ENCODE measurements at places on chromosomes 1 and 21.

GRCh38 chr1:229148743-229149142 lies 122.2 kb upstream of the RAB4A start:
- no peak for DNase-seq

DNA sequence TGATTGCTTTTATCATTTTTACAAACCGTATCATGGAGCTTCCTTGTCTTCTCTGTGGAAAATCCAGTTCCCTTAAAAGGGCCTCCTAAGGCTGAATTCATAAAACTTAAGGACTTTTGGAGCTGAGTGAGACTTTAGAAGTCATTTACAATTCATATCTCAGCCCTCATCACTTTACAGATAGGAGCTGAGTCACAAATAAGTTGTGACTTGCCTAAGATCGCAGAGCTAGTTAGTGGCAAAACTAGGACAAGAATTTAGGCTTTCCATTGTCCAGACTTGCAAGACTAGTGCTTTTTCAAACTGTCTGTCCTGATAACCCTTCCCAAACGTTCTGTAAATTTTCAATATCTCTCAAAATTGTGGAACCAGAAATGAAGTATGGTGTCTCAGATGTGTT lies 37.3 kb downstream of the C1orf21 start:
- DNase-seq = no peak

- DNase-seq = no peak
Measured at GRCh38 chr1:239125893-239126292, 260.5 kb upstream of the CHRM3 start.

- no peak for DNase-seq
Measured at GRCh38 chr1:19044975-19045831, 88.7 kb upstream of the IFFO2 start.

DNA sequence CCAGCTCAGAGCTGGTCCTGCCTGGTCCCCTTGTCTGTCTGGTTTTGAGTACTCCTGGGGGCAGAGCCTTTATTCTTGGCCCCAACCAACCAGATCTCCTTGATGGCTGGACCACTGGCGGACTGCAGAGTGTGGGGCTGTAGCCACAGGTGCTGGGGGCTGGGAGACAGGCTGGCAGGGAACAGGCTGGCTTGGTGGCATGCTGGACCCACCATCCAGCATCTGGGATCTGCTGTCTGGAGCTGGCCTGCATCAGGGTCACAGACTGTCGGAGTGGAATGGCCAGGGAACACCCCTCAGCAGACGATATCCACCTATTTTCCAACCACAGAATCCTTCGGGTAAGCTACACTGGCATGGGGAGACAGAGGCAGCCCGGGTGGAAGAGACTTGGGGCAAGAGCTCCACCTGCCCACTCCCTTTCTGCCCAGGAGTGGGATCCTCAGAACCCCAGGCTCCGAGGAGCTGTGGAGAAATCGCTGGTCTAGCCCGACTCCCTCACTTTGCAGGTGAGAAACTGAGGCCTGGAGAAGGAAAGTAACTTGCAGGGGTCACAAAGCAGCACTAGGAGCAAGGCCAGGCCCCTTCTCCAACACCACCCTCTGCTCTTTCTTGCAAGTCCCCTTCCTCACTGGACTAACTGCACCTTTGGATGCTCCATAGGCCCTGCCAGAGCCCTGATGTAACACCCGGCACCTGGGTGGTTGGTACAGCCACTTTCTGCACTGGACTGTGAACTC lies 40.6 kb downstream of the TNNT2 start:
- no peak for DNase-seq

DNA sequence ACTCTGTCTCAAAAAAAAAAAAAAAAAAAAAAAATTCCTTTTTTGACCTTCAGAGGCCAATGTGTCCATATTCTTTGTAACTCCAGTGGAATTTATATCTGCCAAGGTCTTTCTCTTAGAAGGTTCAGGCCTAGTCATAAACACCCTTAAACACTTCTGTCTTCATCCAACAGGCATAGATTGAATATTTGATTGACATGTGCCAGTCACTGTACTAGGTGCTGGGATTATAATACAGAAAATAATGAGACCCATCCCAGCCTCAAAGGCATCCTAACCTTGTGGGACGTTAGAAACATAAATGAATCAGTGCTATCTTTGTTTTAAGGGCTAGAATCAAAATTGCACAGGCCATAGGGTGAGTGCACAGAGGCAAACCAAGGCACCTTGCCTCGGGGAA lies 62.9 kb upstream of the SERBP1 start:
- DNase-seq = no peak

DNA sequence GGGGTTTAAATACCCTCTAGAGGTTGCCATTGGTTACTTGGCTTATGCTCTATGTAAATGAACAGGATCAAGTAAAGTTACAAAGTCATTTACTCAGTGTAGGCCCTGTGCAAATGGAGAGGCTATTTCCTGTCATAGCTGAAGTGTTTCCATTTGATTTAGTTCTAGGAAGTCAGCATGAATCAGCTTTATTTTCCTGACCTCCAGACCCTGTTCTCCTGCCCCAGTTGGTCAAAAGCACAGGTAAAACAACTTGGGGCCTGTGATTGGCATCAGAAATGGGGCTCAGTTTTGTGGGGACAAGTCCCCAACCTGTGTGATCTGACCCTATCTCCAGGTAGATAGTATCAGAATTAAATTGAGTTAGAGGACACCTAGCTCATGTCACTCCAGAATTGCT lies 239.9 kb downstream of the HHAT start:
- DNase-seq = no peak

GRCh38 chr1:23718482-23718881 lies 24.8 kb upstream of the ELOA start:
- DNase-seq = no peak

DNA sequence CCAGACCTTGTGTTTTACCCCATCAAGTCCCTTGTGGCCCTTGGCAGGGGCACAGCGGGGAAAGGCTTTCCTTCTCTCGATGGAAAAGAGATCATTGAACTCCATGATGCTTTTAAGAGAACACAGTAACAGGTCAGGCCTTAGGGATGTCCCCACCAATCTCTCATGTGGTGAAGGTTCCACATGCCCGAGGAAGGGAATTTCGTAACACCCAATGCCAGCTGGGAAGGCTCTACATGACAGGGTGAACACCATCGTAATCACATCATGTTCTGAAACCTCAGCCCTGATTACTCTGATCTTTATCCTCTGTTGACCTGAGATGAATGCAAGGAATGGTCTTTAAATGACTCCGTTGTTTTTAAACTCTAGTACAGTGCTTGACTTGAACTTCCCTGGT lies 105.5 kb upstream of the SPAG17 start:
- no peak for DNase-seq

GRCh38 chr1:246836209-246836966 lies 95.4 kb downstream of the AHCTF1 start:
- no peak for DNase-seq

DNA sequence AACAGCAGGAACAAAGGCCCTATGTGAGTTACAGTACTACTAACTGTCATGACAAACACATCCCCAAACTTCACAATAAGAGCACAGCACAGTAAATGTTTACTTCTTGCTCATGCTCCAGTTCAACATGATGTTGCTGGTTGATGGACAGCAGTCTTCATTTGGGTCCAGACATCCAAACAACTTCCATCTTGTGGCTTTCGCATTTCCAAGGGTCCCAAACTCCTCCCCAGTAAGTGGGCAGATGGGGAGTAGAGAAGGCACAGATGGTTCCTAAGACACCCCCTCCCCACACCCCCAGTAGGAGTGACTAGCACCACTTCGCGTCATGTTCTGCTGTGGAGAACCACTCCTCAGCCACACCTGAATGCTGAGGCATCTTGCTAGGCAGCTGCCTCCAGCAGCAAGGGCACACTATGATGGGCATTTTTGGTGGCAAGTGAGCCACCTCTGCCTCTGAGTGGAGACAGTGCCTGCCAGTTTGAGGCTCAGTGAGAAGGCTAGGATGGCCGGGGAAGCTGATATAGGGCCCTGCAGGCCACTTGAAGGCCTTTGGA lies 32.7 kb upstream of the CD2 start:
- no peak for DNase-seq

DNA sequence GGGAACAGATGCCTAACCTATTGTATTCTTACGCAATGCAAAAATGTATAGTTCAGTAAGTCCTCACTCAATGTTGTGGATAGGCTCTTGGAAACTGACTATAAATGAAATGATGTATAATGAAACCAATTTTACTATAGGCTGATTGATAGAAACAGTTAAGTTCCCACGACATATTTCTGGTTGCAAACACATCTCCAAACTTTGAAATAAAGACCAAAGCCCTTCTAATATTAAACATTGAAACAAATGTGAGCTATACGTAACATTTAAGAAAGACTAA lies 29.1 kb downstream of the MAP3K21 start:
- DNase-seq = no peak

DNA sequence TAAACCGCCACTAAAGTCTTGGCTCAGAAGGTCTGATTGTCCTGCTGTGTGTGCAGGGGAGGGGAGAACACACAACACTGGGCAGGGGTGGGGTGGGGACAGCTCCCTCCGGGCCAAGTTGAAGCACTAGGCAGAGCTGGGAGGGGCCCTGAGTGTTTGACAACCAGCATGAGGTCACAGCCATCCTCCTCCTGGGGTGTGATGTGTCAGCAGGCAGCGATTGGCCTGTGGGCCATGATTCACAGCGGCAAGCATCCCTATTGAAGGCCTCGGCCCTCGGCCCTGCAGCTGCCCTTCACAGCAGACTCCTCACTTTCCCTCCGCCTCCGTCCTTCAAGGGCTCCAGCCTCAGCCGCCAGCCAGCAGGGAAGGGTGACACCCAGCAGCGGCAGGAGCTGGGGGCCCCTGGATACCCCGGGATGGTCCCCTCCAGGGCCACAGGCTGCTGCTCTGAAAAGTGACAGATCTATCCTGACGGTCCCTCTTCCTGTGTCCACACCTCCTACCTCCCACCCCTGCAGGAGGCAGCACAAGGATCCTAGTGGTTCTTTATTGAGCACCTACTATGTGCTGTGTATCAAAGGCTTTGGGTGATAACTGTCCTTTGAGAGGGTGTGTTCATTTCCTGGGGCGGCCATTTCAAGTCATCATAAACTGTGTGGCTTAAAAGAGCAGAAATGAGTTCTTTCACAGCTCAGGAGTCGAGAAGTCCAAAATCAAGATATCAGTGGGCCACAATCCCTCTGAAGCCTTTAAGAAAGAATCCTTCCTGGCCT lies 66.0 kb upstream of the SLC25A33 start:
- DNase-seq = no peak

DNA sequence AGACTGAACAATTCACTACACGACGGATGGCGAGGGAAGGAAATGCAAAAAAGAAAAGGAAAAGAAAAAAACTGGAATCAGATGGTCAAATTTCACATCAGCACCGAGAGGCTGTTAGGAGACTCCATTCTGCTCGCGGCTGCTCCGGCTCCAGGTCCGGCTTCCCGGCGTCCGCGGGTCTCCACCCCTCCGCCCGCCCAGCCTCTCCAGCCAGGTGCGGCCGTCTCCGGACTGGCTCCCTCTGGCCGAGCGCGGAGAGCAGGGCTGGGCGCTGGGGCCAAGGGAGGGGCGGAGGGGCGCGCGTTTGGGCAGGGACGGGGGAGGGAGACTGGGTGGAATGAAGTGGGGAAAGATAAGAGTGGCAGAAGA lies 332 bp downstream of the KCNJ6 start:
- DNase-seq = no peak

DNA sequence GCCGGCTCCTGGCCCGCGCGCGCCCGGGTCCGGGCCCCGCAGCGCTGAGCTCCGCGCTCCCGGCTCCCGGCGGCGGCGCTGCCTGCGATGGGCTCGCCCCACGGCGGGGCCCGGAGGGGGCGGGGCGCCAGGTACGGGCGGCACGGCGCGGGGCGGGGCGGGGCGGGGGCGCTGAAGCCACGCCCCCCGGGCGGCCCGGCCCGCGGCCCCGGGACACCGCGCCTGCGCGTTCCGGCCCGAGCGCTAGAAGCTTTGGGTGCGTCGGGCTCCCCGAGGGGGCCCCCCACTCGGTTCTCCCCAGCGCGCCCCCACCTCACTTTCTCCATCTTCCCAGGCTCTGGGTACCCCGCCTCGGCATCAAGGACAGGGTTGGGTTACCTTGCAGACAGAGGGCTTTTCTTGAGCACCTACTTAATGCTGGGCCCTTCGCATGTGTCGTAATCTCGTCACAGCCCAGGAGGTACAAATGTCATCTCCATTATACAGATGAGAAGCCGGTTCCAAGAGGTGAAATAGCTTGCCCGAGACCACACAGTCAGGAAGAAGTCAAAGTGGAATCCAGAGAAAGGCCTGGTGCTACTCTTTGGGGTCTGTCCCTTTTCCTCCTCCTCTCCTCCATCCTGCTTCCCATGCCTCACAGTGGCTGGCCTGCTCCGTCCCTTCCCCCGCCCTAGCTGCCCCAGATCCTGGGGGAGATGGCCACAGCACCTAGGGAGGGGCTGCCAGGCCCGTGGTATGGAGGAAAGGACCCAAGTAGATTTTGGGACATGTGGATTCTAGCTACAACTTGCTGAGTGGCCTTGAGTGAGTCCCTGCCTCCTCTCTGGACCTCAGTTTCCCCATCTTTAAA lies 46.5 kb downstream of the RAP1GAP start:
- no peak for DNase-seq

DNA sequence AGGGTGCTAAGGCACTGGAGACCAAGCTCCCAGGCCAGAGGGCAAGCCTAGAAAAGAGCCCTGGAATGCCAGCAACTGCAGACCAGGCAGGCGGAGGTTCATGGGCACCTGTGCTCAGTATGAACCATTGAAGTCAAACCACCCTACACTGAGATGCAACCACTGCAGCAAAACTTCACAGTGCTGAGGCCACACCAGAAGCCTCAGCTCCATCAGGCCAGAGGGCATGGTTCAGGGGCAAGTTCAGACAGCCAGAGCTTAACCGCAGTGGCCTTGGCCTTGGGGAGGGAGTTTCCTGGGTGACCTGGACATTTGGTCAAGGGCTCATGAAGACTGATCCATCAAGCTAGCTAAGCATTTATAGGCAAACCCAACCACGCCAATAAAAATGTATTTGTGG lies 7.1 kb downstream of the RCC2 start:
- DNase-seq = no peak

GRCh38 chr1:174028495-174028894 lies 6.3 kb upstream of the RC3H1 start:
- DNase-seq = no peak

GRCh38 chr1:27772036-27772931 lies 735 bp upstream of the STX12 start:
- DNase-seq = no peak

DNA sequence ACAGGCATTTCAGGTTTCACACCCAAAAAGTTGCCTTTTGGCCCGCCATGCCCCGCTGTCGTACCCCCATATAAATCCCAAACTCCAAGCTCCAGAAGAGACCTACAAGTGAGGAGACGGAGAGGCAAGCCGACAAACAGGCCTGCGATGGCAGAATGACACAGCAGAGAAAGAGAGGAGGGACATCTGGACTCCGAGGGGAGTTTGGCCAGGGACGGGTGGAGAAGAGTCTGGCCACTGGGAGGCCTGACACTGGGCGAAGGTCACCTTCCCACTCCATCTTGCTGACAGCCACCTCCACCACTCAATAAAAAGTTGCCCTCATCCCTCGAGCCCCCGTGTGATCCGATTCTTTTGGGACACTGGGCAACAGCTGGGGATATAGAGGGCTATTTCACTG lies 1.9 kb upstream of the CFH start:
- DNase-seq = no peak

- no peak for DNase-seq
Measured at GRCh38 chr1:66271216-66271903, 262.6 kb upstream of the SGIP1 start.

GRCh38 chr1:201215531-201216357 lies 25.1 kb downstream of the IGFN1 start:
- DNase-seq = no peak

Data from amygdala (tissue), 56 donors.